ENCODE measurements at places on chromosomes 3 and 15.

- no peak for DNase-seq
Observed at GRCh38 chr3:31241533-31241932, 291.2 kb upstream of the STT3B start.

DNA sequence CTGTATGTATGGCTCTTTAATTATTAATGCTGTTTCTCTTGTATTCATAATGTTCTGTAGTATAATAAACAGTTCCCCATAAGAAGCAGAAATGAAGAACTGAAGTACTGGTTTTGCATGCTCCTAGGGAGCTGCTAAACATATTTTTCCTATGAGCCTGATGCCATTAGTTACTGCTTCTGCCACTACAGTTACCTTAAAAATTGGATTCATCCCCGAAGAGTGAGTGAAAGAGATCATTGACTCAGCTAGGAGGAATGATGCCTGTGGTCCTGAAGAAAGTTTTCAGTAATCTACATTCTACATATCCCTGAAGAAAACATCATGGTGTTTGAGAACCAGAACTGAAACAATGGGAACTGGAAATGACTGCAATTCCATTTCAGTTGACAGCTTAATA lies 37.1 kb upstream of the ST3GAL6 start:
- DNase-seq = no peak

DNA sequence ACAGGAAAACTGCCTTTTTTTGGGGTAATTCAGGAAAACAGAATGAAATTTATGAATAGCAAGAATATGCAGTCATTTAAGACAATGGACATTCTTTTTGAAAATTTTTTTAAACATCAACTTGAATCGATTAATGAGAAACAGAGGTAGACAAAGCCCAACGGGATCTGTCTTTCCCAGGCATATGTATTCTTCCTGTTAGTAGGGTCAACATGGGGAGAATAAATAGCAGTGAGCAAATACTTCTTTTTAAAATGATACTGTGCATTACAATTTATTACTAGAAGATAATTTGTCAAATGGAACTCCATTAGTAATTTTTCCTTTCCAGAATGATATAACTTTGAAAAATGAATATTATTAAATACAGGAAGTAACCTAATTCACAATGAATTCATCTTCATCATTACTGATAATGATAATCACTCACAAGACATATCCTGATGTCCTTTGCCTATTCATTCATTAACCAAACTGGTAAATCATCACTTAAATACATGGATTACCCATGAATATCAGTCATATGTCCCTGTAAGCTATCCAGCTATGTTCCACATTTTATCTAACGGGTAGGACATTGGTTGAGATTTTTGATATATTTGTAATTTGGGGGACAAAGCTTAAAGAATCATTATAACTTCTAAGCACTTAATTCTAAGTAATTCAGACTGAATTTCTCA lies 209.2 kb upstream of the CDIN1 start:
- no peak for DNase-seq

- DNase-seq = no peak
Observed at GRCh38 chr3:120908030-120908794, at the start of gene STXBP5L. TSS of gene STXBP5L (plus strand) at chr3:120908205. CDS start at chr3:120909579, 1,374 bp downstream.
